Stimulated activated CD4-positive, alpha-beta T cell treated with anti-CD3 and anti-CD28 coated beads, Interleukin-1b, Interleukin-23, amount 100 ng/mL, for 1 hour (primary cell): ENCODE measurements at places on chromosomes 7 and 10.
A peak's percentile ranks its signal among the peaks of the same experiment; 100 is the strongest.

- DNase-seq = no peak
These were observed 64.1 kb downstream of the PHTF2 start for GRCh38 chr7:77862691-77863090.

DNA sequence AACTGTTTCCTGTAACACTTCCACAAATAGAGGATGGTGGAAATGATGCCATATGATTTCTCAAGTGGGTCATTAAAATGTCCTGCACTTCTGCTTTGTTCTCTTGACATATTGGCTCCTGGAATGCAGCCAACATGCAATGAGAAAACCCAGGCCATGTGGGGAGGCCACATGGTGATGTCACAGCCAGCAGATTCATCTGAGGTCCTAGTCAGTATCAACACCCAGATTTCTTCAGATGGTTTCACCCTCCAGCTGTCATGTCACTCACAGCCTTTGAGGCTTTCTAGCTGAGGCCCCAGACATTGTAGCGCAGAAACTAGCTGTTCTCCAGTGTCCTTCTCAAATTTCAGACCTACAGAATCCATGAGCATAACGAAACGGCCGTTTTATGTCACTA is 102.3 kb upstream of the NUPR2 start:
- no peak for DNase-seq

DNA sequence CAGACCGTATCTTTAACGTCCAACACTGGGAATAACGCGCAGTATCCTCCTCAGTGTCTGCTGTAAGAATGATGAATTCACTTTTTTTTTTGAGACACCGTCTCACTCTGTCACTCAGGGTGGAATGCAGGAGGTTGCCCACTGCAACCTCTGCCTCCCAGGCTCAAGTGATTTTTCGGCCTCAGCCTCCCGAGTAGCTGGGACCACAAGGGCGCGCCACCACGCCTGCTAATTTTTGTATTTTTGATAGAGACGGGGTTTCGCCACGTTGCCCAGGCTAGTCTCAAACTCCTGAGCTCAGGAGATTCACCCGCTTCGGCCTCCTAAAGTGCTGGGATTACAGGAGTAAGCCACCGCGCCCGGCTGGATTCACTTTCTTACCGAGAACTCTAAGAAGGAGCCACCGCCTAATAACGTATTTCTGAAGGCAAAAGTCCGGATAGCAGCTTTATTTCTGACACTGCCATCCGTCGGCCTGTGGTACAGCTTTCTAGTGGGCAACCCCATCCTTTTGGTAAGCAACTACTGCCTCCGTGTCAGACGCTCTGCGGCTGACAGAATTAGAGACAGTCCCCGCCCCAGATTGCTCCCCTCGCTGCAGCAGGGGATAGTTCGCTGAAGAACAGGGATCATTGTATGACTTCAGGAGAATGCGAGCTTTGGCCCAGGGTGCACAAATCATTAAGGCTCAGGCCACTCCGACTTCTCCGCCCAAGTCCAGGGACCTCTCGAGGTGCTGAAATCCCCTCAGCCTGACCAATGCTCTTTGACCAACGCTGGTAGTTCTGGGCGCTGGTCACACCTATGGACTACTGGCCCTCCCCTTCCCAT is 662 bp downstream of the POLR3A start:
- no peak for DNase-seq

GRCh38 chr7:4849390-4849789 is 12.4 kb downstream of the PAPOLB start:
- no peak for DNase-seq

- no peak for DNase-seq
These were observed 404.9 kb upstream of the PRKCQ start for GRCh38 chr10:6984971-6985370.

- DNase-seq = no peak
These were observed 6.9 kb upstream of the ZNF503 start for GRCh38 chr10:75408509-75408875.

- no peak for DNase-seq
These were observed 77.0 kb downstream of the ZNF277 start for GRCh38 chr7:112283382-112283910.

DNA sequence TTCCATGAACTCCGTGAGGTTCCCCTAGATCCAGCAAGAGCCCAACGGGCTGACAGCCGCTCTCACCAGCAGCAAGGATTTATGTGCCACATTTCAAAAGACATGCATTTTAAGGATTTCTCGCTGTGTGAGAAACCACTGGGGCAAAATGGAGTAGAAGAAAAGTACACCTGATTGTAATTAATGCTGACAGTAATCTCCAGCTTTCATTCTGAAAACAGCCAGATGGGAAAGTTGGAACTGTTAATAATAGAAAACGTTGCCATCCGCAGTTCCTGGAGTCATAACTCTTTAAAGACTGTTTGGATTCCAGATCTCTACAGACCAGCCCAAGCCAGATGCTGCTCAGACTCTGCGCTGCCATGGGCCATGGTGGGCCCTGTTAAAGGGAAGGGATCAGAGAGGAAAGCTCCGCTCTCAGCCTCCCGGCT is 216.9 kb upstream of the GLI3 start:
- DNase-seq = no peak

DNA sequence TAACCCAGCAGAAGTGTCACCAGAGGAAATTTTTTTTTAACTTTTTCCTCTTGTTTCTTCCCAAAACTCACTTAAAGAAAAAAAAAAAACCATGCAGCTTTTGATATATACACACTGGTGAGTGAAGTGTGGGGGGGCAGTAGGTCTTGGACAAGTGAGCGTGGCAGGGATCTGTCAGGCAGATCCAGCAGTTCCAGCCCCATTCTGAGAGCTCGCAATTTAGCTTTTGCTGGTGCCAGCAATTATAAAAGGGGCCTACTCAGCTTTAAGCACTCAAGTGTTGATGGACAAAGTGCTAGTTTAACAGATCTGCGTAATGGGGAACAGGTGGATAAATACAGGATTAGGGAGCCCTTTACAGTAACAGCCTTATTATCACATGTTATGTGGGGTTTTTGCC is 619.2 kb upstream of the GALNT17 start:
- DNase-seq = no peak

DNA sequence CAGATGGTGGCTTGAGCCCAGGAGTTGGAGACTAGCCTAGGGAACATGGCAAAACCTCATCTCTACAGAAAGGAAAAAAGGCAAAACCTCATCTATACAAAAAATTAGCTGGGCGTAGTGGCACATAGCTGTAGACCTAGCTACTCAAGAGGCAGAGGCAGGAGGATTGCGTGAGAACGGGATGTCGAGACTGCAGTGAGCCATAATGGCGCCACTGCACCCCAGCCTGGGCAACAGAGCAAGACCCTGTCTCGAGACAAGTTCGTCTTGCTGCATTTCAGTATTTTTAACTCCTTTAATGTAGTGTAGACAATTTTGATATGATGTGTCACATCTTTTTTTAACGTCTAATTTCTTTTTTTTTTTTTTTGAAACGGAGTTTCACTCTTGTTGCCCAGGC is 31.4 kb upstream of the KMT2C start:
- no peak for DNase-seq

GRCh38 chr10:1829712-1830111 is 92.4 kb upstream of the ADARB2 start:
- DNase-seq = no peak

- DNase-seq = no peak
These were observed 200.8 kb downstream of the ELMO1 start for GRCh38 chr7:37247861-37248260.

GRCh38 chr7:132373879-132374278 is 202.4 kb downstream of the PLXNA4 start:
- DNase-seq = no peak

GRCh38 chr10:30059209-30060107 is at the start of gene JCAD:
Gene JCAD, minus strand, starts transcription at chr10:30059586. Its CDS starts 11,774 bp downstream, at chr10:30047812.
- peak; percentile 40 for DNase-seq

GRCh38 chr7:68224041-68224741 is 1227.6 kb downstream of the TYW1 start:
- no peak for DNase-seq

DNA sequence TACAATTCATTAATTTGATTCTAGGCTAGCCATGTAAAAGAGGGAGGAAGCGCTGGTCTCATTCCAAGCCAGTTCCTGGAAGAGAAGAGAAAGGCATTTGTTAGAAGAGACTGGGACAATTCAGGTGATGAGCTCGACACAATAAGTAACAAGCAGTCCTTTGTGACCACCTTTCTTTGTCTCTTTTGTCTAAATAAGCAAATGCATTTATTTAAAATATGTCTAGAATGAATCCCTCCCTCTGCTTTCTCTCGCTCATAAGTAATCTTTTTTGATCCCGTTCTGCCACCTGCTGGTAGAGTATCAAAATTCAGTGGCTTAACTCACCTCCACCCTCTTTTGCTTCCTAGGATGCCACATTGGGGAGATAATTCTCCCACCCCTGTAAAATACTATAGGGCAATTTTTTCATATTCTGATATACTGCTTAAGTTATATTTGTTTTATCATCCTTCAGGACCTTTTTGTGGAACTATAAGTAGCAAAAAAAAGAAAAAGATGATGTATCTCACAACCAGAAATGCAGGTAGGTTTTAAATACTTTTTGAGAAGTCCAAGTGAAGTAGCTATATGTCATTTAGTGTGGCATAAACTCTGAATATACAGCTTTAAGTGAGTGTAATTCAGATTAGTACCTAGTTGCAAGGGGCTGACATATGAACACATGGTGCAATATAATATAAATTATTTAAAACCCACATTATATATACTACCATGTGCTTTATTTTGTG is 91.5 kb downstream of the GSDME start:
- peak; percentile 7 for DNase-seq

DNA sequence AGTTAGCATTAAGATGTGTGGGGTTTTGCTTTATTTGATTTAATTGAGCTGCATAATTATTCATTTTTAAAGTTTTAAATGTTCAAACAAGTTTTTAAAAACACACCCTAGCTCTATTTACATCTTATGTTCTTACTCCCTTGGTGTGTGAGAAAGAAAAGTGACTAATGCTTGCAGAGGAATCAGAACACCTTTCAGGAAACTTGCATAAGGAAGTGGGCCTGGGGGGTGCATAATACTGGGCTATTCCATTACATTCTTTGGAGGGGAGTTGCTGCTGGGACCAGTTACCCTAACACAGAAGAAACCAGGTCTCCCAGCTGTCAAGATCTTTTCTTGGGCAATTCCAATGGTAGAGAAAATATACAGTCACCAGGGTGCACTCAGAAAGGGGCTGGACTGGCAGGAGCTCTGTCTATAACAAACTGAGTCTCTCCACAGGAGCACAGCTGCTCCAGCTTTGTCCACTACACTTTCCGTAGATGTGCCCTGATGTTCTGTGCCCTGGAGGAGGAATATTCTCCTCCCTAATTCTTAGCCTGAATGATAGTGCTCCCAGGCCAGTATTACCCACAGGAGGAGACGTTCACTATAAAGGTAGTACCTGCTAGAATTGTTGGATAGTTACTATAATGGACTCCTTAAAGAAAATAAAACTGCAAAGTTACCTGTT is 304.2 kb downstream of the CDC14C start:
- DNase-seq = no peak

DNA sequence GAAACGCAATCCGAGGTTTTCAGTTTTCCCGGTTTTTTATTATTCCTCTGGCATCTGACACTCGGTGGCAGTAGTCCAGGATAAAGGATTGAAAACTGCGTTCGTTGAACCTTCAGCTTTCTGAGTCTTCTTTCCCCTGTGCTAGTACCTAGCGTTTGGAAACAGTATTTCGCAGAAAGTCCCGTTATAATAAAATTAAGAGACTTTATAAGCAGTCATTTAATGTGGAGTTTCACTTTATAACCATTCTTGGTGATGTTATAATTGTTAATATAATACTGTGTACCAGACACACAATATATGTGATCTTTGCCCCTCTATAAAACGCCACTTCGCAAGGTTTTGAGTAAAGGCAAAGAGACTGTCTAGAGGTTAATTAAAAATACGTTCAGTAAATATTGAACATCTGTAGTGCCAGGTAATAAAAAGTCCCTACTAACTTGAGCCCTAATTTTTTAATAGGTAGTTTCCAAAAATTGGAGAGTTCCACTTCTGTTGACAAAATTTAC is 874 bp downstream of the CISD1 start:
- no peak for DNase-seq

DNA sequence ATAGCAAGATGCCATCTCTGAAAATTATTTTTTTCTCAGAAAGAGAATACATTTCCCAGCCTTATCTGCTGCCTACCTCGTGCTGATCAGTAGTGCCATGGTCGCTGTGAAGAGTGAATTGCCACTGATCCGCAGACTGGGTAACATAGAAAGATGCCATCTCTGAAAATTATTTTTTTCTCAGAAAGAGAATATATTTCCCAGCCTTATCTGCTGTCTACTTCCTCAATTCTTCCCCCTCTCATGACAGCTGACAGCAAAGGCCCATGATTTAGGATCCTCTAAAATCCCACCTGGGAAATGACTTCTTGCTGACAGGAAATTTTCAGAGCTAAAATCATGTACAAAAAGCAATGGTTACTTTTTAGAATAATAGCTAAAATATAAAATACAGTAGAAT is 92.5 kb upstream of the AHR start:
- DNase-seq = no peak

DNA sequence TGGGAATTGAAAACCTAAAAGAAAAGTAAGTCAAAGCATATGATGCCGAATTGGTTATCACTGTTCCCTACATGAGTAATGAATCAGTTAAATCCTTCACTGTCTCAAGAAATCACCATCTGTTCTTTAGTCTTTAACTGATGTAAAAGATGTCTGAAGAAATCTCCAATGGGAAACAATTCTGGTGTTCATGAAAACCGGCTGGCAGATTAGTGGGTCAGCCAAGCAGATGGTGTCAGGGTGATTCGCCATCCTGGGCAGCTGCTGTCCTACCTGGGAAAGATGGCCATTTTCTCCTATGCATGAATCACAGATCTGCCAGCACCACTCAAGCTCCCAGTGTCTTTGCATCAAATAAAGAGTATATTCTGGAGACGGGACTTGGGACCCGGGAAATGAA is 925.2 kb upstream of the GHITM start:
- no peak for DNase-seq

- no peak for DNase-seq
These were observed 18.8 kb downstream of the NPC1L1 start for GRCh38 chr7:44522315-44522714.

- no peak for DNase-seq
These were observed 19.2 kb downstream of the AKR1C8 start for GRCh38 chr10:5165738-5166137.

DNA sequence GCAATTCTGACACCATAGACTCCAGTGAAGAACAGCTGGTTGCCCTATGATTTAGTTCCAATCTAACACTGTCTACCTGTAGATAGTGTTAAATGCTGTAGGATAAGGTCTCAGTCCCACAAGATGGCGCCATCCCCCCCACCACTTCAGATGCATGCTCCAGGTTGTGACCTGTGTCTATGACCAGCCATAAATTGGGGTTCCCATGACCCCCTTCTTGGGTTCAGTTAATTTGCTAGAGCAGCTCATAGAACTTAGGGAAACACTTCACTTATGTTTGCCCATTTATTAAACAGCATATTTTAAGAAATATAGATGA is 13.1 kb downstream of the CCSER2 start:
- no peak for DNase-seq

- DNase-seq = no peak
These were observed 20.3 kb upstream of the SAR1A start for GRCh38 chr10:70190581-70190980.

DNA sequence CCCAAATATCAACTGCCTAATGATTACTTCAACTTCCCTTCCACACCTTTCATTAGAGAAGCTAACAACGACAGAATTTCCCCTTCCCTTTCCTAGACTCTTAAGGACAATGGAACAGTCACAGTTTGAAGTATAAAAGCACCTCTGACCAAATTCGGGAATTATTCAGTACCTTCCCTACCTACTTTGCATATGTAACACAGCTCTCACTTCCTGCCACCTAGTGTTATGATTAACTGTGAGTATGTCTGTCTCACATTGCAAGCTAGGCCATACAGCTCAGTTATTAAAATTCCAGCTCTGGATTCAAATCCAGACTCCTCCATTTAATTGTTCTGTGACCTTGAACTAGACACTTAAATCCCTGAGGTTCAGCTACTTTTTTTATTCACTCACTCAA is 44.8 kb upstream of the HPSE2 start:
- no peak for DNase-seq
